Mesenchymal stem cell (in vitro differentiated cells and primary cell): ENCODE measurements at places on chromosomes 12 and 14.

- DNase-seq = no peak
These were observed 36.3 kb downstream of the TTLL5 start for GRCh38 chr14:75697386-75697785.

DNA sequence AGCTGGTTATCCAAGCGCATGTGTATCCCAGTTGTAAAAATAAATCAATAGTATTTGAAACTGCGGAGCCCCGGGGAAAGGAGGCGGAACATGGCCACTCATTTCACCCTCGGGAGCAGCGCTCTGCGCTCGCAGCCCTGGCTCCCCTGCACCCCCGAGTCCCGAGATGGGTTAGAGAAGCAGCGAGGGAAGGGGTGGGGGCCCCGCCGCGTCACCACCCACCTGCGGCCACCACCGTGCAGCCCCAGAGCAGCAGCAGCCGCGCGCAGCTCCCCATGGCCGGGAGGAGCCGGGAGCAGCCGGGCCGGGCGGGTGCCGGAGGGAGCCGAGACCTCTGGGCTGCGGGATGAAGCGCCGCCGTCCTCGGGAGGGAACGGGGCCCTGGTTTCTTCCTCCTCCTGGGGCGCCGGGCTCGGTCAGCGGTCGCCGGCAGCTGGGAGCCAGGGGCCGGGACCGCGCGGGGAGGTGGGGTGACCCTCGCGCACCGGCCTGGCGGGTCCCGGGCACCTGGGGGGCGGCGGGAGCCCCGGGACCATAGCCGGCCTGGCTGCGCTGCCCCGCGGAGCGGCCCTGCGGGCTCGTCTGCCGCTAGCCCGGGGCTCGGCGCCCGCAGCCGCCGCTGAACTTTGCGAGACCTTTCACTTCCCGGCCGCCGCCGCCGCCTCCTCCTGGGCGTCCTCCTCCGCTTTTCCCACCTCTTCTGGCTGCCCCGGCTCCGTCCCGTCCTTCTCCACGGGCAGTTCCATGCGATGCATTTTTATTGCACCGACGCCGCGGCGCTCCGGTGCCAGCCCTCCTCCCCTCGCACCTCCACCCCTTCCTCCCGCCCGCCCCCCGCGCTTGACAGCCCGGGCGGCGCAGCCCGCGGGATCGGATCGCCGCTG is at the start of gene NTN4:
TSS of gene NTN4 (minus strand) at position 732 of the 884 bp plus-strand sequence. CDS start at position 277, 455 bp downstream.
- peak; percentile 38 for DNase-seq

DNA sequence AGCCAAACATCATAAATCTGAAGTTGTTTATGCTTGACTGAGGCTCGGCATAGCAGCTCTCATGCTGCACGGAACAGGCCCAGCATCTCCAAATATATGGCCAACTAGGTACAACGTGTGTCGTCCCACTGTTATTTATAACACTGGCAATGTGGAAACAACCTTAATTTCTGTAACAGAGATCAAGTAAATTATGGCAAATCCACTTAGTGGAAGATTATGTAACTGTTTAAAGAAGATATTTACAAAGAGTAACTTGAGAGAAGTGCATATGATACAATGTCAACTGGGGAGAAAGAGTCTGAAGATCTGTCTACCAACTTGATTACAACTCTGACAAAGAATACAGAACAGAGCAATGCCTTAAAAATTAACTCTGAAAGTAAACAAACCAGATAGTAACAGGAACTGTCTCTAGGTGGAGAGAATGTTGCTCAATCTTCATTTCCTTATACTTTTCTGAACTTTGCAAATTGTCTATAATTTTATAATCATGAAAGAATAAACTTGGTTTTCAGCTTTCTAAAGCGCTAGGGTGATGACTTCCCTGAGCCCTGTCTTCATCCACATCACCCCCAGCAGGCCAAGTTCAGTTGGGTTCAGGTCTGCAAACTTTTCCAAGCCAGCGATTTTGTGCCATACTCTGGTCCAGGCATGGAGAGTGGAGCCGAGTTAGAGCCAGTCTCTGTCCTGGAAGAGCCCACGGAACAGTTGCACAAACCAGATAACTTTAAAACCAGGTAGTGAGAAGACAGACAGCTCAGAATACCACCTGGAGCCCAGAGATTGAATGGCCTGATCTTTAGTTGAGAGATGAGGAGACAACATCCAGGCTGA is 44.3 kb upstream of the BDKRB2 start:
- DNase-seq = peak; percentile 67

DNA sequence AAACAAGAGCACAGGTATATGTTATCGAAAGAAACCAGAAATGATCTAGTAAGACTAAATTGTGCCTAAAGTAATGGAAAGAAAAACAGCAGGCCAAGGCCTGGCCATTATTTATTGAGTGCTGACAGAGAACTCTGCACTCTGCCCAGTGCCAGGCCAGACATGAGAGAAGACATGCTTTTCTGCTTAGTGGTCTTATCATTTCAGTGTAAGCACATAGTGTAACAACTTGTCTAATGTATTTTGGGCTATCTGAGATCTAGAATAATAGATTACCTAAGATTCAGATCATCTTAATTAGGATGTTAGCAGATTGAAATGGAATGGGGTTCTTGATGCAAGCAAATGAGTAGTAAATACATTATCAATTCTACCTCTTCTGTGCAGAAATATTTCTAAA is 278.3 kb downstream of the AKAP6 start:
- no peak for DNase-seq

GRCh38 chr14:63632932-63633514 is 8.6 kb downstream of the WDR89 start:
- DNase-seq = peak; percentile 44

- no peak for DNase-seq
These were observed 7.1 kb downstream of the OSBPL8 start for GRCh38 chr12:76552343-76552938.

DNA sequence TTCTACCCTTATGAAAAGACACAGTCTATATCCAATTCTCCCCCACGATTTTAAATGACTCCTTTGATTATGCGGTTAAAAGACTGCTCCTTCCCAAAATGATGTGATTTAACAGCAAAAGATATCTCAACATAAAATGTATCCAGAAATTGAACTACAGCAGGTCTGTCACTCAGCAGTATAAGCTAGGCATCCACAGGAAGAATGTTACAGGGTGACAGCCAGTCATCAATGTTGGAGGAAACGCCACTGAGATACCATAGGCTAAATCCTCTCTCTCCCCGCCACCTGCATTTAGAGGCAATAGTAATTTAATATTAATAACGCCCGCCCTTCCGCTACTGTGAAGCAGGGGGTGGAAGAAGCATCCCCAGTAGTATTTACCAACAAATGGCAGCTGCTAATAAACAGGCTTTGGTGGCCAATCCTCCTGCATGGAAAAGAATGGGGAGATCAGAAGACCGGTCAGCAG is 613 bp downstream of the RECQL start:
- DNase-seq = peak; percentile 3

- peak; percentile 32 for DNase-seq
These were observed at the start of gene AKAP5 for GRCh38 chr14:64465191-64465822. Gene AKAP5, plus strand, starts transcription at chr14:64465499. Its CDS starts 2,896 bp downstream, at chr14:64468395.

DNA sequence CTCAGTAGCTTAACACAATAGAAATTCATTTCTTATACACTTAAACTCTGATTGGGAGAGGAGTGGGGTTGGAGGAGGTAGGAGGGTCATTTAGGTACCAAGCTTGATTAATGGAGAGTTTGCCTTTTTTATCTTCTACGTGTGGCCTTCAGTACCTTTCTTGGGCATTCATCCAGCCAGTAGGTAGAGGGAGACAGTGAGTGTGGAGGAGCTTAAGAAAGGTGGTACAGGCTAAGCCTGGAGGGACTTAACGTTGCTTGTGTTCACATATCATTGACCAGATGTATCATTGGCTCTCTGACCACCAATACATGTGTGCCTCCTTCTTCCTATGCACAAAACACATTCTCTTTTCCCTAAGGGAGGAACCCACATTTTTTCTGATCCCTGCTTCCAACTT is 232.9 kb upstream of the CRY1 start:
- DNase-seq = no peak

DNA sequence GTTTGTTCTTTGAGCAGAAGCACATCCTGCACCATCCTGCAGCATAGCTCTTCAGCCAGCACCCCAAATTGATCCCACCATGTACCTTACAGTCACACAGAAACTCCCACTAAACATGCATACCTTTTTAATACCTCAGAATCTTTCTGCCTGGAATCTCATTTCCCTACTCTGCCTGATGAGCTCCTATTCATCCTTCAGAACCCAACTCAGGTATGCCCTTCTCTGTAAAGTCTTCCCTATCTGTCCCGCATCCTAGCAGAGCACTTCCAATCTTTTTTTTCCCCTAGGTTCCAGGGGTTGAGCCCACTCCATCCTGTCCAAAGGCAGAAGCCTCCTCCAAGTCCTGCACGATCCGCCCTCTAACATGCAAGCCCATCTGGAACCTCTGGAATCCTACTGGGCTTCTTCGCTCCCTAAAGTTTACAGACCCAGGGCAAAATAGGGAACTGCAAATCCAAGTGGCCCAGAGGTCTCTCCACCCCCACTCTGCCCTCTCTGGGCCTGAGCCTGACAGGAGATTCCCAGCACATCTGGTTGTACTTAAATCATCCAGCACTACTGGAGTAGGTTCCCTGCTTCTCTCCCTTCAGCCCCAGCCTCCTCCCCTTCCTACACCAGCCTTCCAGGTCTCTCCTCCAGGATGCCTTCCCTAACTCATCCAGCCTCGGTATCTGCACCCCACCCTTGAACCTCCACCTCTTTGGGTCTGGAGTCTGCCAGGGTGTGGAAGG is 4.1 kb upstream of the FIGNL2 start:
- DNase-seq = no peak

DNA sequence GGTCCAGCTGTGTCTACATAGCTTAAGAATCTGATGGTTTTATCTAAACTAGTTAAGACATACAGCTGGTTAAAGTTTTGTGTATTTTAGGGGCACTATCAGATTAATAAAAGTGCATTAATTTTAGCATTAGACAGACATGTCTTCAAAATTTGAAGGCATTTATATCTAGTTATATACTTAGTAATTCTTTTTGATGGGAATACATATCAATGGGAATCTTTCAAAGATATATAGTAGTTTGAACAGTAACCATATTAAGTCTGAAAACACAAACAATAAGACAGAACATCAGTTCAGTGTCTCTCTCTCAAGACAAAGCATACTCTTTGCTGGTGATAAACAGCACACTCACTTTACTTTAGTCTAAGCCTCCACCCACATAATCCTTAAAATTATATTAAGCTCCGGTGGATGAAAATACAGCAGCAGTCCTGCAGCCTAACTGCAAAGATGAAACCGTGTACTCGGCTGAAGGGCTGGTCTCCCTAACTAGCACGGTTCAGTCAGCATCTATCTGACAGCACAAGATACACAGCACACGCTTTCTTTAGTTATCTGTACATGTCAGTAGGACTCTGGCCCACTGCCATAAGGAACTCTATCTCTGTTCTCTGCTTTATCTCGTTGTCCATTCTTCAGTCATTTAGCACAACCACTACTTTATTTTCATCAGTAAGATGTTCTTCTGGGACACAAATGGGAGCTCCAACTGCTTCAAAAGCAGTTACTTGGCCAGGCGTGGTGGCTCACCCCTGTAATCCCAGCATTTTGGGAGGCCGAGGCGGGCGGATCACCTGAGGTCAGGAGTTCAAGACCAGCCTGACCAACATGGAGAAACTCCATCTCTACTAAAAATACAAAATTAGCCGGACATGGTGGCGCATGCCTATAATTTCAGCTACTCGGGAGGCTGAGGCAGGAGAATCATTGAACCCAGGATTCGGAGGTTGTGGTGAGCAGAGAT is 80.5 kb downstream of the MED13L start:
- DNase-seq = peak; percentile 51
